ENCODE measurements at places on chromosomes 5 and 9.

DNA sequence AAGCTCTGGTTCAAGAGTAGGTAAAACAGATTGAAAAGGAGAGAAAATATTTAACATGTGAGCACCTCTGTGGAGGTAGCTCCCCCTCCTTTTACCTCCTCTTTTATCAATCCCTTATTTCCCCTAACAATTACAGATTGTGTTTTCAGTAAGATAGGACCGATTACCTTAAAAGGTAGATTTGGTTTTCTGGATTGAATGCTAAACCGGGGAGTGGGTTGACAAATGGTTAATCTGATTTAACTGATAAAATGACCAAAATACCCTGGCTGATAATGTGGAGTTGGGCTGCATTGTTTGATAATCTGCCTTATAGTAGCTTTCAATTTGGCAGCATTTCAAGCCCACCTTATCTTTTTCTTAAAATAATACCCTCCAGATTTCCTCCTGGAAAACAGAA is 83.9 kb downstream of the EGFLAM start:
- no peak for DNase-seq

- no peak for DNase-seq
These were observed 80.9 kb downstream of the YIPF5 start for GRCh38 chr5:144089401-144090021.

DNA sequence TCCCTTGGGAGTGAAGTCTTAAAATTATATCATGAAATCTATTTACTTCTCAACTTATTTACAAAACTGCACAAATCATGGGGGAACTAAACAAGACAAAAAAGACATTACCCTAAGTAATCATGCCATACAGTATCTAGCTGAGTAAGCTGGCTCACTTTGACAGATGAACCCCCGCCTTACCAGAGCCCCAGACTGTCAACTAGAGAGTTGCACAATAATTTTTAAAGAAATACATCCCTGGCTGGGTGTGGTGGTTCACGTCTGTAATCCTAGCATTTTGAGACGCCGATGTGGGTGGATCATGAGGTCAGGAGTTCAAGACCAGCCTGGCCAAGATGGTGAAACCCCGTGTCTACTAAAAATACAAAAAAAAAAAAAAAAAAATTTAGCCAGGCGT is 62.3 kb downstream of the LPAR1 start:
- no peak for DNase-seq

DNA sequence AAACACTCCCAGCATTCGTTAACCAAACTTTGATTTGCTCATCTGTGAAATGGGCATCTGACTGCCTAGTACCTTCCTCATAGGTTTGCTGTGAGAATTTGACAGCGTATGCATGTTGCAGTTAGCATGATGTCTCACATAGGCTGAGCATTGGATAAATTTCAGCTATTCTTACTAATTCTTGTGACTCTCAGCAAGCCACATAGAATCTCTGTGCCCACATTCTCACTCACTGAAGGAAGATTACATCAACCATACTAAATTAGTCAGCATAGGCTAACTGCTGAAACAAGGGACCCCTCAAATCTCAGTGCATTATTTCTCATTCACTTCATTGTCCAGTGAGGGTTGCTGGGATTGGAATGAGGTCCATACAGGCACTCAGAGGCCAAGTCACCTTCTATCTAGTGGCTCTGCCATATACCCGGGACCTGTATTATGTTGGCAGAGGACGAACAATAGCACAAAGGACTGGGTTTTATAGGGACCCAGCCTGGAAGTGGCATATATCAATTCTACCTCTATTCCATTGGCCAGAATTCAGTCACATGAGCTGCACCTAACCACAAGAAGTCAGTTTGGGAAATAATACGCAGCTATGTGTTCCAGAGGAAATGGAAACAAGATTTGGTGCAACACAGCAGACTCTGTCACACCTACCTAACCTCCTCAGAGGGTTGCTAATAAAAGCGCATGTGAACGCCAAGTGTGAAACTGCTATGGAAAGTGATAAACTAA is 4.2 kb upstream of the PTGER4 start:
- no peak for DNase-seq

DNA sequence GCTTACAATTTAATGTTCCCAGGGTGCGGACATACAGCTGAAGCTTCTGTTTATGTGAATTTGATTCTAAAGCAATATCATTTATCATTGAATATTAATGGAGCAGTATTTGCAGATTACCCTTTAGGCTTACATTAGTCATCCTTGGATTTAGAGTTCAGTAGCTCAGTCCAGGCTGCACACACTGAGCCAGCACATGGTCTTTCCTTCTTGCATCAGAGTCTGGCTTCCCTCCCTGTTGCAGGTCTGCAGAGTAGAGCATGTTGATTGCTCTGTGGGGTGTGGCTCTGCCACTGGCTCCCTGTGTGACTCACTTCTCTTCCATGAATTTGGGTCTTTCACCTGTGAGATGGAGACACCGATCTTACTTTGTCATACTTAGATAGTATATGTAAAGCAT is 36.8 kb downstream of the NSG2 start:
- DNase-seq = no peak

- DNase-seq = no peak
These were observed 190.2 kb upstream of the SNX2 start for GRCh38 chr5:122584411-122585300.

- no peak for DNase-seq
These were observed 118.2 kb upstream of the SLC44A1 start for GRCh38 chr9:105126226-105126625.

- DNase-seq = no peak
These were observed 6.1 kb upstream of the NRG2 start for GRCh38 chr5:140049205-140049604.

DNA sequence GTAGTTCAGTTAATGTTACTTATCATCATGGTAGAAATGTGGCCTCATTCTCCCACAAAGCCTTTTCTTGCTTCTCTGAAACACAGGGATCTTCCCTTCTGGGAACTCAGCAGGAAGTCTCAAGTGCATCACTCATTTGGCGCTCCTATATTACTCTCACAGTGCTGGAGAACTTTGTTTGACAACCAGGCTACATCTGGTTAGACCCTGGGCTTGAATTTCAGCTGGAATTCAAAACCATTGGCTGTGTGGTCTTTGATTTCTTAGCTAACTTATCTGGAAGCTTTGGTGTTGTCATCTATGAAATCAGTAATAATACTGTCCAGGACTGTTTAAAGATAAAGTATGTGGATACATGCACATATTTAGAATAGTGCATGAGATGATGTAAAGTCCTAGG is 1777.1 kb downstream of the MAT2B start:
- DNase-seq = no peak

DNA sequence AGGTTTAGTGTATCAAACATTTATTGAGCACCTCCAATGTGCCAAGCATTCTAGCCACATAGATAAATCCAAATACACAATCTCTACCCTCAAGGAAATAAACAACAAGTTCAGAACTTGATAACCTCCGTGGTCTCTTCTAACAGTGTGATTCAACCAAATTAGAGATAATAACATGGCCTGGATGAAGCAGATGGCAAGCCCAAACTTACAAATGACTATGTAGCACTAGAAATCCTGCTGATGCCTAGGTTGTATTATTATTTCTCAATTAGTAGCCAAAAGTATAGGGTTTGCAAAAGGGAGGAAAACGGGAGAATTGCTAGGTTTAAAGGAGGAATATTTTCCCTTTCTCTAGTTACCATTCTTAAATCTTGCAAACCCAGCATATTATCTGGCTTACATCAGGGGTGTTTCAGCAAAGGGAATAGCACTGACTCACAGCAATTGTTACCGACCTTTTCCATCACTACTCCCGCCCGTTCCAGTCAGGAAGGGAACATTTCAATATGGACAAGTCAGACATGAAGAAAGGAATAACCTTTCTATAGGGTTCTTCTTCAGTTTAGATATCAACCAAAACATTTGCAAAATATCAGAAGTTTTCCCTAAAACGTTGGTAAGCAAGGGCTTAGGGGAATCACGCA is 2.3 kb downstream of the DPYSL3 start:
- DNase-seq = no peak

DNA sequence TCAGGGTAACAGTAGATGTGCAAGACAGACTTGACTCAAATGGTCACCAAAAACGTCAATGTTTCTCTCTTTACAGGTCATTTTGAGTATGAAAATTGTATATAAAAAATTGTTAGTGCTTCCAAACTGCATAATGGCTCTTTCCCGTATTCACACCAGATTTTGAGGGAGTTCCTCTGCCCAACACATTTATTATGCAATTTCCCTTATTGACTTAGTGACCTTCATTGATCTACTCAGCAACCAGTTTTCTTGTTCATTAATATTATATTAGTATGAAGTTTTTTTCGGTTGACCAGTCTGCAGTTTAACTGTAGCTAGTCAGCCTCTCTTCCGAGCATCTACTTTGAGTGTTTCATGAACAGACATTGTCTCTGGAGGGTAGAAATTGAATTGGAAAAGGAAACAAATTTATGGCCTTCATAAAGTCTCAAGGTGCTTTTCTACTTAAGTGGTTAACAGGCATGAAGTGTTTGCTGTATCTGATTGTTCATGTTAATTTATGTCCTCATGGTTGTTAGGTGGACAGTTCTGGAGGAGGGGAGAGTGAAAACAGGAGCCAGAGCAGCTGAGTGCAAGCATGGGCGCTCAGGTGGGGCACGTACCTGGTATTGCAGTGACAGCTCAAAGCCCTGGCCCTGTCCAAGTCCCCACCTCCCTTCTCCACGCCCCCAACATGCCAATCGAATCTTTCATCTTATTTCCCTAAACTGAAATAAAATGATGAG is 240.2 kb downstream of the RFK start:
- no peak for DNase-seq

- no peak for DNase-seq
These were observed 47.6 kb upstream of the ADCY2 start for GRCh38 chr5:7348168-7348854.

DNA sequence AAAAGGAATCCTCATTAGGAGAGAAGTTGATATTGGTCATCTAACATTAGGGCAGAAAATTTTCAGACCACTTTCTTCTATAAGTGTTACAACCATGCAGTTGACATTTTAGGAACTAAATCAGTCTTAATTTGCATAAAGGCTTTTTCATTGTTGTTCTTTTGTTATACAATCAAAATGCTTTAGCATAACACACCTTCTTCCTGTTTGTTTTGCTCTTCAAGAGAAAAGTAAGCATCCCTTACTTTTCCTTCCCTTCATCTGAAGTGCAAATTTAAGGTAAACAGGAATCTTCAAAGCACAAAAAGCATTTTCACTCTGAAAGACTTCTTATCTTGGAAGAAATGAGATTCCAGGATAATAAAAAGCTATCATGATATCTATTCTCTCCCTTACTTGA is 273.6 kb downstream of the PTPRD start:
- no peak for DNase-seq
